ENCODE measurements at places on chromosomes 12 and 14. TPM values are rescaled to one million over a fixed set of nuclear protein-coding genes. Genes with fewer than 3 reads are reported as not detected.

DNA sequence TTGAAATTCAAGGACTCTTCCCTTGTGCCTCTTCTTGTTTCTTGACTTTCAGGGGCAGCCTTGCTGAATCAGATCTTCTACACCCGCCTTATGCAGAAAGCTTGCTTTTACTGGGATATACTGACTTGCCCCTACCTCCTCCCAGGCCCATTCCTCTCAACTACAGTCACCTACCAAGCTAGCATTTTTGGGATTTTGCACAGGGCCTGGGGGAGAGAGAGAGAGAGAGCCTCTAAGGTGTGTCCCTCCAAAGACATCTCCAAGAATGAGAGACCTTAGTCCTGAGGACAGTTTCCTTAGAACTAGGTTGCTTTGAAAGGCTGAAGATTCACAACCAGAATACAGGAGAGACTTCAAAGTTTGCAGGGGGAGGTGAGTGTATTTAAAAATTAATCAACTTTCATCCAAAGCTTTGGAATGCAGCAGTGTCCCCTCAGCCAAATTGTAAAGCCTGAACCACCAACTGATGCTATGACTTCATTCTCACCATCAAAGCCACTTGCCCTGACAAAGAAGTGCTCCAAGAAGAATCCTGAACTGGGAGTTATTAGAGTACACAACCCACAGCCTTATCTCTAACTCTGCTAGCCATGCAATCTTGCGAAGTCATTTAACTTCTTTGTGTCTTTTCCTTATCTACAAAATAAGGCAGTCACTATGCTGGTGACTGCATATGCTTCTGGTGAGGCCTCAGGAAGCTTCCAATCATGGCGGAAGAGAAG lies 96.1 kb upstream of the EGLN3 start:
- no peak for DNase-seq

DNA sequence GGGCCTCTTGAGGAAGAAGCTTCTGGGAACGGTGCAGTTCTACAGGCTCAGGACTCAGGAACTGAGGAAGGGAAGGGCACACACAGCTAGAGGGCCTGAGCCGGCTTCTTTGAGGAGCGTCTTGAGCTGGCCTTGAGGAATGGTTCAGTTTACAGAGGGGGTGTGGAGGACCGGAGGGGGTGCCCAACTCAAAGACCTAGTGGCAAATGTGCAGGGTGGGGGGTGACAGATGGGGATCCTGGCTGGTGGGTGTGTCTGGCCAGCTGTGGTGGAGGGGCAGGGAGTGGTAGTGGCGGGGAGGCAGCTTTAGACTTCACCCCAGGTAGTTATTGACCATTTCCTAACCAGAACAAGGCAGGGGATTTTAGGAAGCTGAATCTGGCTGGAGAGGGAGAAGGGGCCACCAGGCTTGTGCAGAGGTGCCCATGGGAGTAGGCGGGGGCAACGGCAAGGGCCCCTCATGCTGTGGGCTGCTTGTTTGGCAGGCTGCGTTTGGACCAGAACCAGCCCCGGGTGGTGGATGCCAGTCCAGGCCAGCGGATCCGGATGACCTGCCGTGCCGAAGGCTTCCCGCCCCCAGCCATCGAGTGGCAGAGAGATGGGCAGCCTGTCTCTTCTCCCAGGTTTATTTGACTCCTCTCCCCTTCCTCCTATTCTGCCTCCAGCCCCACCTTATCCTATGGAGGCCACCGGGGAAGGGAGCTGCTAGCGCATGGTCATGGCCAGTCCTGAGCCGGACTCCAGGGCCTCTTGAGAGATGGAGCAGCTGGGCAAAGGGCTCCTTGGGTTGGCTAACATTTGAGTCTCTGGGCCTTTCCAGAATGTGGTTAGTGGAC lies 27.8 kb downstream of the PAPLN start:
- DNase-seq: no peak

DNA sequence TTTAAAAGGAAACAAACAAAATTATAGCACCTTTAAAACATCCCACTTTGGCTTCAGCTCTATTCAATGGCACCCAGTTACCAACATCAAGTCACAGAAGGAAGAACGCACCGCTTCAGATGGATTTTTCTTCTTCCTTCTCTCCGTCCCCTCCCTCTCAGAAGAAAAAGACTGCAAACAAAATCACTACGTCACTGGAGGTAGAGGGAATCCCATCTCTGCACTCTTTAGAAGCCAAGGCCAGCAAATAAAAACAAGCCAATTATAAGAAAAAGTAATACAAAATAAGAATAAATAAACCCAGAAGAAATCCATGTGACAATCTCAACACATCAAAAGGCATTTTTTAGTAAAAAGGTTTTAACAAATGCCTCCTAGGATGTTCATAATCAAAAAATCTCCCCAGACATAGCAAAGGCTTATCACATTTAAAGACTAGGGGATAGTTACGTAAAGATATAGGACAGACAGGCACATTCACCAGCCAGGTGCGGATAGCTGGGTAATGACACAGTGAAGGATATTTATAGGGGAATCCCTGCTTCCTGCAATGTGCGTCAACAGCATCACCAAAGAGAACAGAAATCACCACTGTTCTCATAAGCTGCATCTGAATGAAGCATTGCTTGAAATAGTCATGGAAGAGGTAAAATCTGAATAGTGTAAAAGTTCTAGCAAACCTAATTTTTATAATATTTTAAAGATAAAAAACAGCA lies 89.4 kb downstream of the R3HDM2 start:
- DNase-seq: no peak

- peak; percentile 4 for DNase-seq
Measured at GRCh38 chr12:105033851-105034250, 47.7 kb downstream of the NOPCHAP1 start.

SSPN gene
- total RNA-seq: 0.39 TPM

DNA sequence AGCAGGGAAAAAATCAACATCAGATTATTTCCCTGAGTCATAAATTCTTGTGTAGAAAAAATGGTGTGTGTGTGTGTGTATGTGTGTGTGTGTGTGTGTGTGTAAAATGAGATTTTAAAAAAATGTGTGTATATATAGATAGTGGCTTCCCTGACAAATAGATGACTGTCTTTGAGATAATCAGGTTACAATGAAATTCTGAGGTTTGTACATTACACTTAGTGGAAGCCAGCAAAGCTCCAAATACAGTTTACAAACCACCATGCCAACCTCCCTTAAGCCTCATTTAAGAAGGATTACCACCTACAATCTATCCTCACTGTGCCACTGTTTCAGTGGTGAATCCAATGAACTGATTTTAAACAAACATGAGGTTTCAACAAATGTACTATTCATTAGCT lies 93.8 kb downstream of the MED13L start:
- DNase-seq: no peak

GRCh38 chr14:77158175-77158881 lies 16.7 kb upstream of the ZDHHC22 start:
- peak; percentile 29 for DNase-seq

SMOC1 gene
- total RNA-seq: 0.90 TPM

PTPN21 gene
- total RNA-seq: 6.4 TPM

- no peak for DNase-seq
Measured at GRCh38 chr12:99529966-99530365, 117.6 kb upstream of the GARIN6 start.

ANO4 gene
- total RNA-seq: 1.5 TPM

HOXC6 gene
- not detected for total RNA-seq

CCER1 gene
- not detected for total RNA-seq

DNA sequence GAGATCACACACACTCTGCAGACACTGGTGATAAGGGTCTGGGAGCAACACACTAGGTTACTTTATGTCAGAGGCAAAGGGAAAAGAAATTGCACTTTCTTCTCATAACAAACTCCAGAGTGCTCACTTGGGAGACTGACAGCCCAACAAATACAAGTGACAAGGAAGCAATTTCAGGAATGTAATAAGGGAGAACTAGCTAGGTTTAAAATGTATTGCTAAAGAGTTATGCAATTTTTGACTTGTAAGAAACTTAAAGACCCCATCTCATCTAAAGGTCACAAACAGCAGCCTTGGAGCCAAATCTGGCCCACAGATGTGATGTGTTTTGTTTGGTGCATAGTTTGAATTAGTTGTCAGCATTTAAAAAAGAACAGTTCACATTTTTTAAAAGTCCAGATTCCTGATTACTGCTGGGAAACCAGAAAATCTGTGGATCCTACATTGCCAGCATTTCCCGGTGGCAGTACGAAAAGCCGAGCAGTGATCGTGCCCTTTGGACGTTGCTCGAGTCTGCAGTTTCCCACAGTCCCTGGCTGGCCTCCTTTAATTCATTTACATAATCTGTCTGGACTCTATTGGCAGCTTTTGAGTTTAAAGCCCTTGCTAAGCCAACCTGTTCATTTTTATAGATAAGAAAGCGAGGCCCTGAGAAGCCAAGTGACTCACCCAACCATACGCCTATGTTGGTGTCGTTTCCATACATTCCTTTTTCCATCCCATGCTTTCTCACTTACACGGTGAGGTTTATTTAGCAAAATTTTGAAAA lies 42.0 kb upstream of the ETV6 start:
- no peak for DNase-seq

DNA sequence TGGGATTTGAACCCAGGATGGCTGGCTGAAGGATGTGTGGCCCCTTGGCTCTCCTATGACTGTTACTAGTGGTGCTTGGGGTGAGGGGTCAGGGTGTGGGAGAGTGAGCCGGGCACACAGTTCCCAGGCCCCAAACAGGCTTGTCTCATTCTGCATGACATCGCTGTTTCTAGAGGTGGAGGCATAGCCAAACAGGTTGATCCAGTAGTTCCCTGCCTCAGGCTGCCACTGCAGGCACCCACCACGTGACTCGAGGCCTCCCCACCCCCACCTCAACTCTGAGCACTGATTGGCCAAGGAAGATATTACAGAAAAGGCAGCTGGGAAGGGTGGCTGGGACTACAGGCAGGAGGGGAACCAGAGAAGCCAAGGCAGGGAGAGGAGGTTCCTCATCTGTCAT lies 102.6 kb downstream of the NCOR2 start:
- no peak for DNase-seq

CCDC38 gene
- total RNA-seq: not detected

FAM181A gene
- not detected for total RNA-seq

DNA sequence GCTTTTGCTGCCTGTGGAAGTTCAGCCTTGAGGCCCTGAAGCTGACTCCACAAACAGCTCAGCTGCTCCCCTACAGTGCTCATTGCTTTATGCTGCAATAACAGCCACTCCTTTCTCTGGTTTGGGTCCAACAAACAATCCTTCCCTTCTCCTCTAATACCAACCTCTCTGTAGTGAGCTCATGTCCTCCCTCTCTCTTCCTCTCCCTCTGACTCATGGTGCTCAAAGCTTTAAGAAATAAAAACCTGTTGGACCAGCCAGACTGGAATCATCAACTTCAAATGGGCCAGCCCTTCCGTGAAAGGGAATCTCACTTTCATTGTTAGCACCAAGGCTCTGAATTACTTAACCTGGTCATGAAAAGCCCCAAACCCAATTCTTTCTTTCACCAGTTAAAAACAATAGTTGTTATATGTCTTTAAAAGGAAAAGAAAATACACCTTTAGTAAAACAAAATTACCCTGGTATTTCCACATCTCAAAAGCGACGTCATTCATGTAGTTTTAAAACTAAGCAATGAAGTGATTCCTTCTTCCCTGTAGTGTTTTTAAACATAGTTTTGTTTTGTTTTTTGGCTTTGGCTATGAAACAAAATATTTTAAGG lies 126.4 kb downstream of the DUSP6 start:
- no peak for DNase-seq

DNA sequence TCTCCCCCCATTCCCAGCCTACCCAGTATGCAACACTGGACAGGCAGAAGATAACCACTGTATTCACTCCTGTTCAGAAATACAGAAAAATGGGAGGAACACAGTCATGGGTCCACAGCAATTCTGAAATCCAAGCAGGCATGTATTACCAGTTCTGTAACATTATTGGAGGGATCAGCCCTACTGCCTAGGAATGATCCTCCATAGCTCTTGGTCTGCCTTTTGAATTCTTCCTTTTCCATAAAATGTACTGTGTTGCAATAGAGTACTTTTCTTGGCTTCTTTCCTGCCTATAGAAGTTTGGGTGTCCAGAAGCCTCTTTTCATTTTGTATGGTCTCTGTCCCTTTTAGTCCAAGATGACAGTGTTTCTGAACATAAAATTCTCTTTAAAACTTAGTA lies 46.5 kb downstream of the SPATS2 start:
- DNase-seq: no peak

DNA sequence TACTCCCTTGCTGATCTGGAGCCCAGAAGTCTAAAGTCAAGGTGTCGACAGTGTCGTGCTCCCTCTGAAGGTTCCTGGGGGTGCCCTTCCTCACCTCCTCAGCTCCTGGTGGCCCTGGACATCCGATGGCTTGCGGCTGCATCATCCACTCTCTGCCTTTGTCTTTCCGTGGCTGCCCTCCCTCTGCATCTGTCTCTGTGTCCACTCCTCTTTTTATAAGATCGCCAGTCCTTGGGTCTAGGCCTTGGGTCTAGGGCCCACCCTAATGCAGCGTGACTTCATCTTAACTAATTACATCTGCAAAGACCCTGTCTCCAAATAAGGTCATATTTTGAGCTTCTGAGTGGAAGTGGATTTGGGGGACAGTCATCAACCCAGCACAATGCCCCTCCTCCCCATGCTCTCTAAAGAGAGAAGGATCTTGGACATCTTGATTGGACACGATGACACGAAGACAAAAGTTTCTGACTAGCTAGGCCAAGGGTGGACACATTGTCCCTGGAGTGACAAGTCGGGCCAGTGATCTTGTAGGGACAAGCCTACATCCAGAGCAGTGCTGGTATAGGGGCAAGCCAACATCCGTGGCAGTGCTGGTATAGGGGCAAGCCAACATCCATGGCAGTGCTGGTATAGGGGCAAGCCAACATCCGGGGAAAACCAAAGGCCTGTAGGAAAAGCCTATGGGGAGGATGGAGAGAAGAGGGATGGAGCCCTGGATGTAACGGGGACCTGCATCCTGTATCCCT lies 93.9 kb upstream of the DIO3 start:
- DNase-seq: no peak

DNA sequence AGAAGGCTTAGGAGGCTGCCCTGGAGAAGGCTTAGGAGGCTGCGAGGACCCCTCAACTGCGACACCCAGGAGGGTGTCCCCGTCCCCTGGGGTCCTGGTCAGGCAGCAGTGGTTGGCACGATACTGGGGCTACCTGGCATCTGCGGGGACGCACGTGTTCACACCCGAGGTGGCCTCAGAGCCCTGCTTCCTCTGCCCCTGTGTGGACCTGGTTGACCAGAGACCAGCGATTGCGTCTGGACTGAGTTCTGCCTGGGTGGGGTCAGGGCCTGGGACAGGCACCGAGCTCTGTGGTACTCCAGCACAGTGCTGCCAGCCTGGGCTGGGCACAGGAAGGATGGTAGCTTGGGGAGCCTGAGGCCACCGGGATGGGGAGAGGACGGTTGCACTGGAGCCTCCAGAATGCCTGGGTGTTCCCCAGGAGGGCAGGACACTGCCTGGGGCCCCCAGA lies 735 bp downstream of the ASPG start:
- no peak for DNase-seq
